T-helper 17 cell (primary cell): ENCODE measurements at places on chromosomes 2 and 18. TPM values are rescaled to one million over a fixed set of nuclear protein-coding genes. Genes with fewer than 3 reads are reported as not detected.

ELOA2 gene
- total RNA-seq, result not detected

DNA sequence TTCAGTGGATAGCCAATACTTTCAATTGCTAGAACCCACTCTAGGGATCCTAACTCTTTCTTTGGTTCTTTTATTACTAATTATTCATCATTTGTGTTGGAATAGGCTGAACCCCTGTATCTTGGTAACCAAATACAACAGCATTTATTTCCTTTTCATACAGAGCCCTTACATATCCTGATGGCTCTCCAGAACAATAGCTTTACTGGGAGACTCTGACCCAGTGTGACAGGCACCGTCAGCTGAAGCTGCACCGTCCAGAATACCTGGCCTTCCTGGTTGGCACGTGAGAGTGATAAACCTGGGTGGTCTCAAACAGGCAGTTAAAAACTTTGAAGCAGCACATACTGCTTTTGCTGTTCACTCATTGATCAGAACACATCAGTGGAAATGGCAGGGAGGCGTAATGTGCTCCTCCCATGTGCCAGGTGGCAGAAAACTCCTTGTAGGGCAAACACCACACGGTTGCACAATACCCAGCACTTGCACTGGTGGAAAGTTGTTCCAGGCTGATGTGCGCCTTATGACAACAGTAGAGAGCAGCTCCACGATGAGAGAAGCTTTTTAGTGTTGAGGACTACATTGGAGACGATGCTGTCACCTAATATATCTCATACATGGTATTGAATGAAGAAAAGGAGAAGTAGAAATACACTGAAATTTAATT, 456.2 kb downstream of the PARD3B start:
- no peaks in the 10 kb centered on the region for H3K27me3 ChIP-seq
- H3K27ac ChIP-seq, result no peak overlapping the region
- no peak overlapping the region for H3K4me3 ChIP-seq
- no peak for DNase-seq
- H3K36me3 ChIP-seq, result no peaks in the 10 kb centered on the region
- H3K4me1 ChIP-seq, result peaks cover 21% of the 10 kb centered on the region

DNA sequence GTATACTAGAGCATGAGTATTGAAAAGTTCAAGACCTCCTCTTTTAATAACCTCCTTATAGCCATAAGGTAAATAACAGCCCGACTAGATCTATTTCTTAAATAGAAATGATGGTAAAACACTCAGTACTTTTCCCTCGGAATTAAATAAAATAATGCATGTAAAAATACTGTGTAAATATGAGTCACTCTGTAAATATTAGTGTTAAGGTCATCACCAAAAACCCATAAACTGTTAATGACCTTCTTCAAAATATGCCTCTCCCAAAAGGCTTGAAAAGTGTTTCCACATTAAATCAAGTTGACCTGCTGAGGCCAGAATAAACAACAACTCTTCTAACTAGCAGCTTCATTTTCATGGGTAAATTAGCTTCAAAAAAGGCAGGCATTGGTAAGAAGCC, 25.3 kb upstream of the BZW1 start:
- peaks cover 2% of the 10 kb centered on the region for H3K4me1 ChIP-seq
- H3K27me3 ChIP-seq, result peaks cover 26% of the 10 kb centered on the region
- H3K4me3 ChIP-seq, result no peak overlapping the region
- no peak for DNase-seq
- H3K36me3 ChIP-seq, result peaks cover 3% of the 10 kb centered on the region

DNA sequence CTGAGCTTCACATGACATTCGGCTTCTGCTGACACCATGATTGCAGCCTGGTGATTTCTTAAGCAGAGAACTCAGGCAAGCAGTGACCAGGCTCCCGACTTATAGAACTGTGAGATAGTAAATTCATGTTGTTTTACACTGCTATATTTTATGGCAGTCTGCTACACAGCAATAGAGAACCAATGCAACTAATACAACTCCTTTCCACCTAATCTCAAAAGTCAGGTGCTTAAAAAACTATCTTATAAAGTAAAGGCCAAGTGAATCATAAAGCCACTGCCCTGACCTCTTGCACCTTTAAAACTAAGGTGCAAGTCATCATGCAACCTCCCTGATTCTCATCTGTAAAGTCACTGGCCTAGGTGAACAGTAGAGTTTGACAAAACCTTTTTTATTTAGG, 95.3 kb upstream of the GLS start:
- no peak overlapping the region for H3K4me3 ChIP-seq
- H3K36me3 ChIP-seq, result peaks cover 6% of the 10 kb centered on the region
- H3K4me1 ChIP-seq, result peaks cover 10% of the 10 kb centered on the region
- peaks cover 17% of the 10 kb centered on the region for H3K27me3 ChIP-seq

GRCh38 chr2:216318521-216318874, 53.8 kb downstream of the MARCHF4 start:
- peaks cover 5% of the 10 kb centered on the region for H3K4me1 ChIP-seq
- DNase-seq, result no peak
- no peak overlapping the region for H3K27ac ChIP-seq
- H3K27me3 ChIP-seq, result peaks cover 26% of the 10 kb centered on the region
